ENCODE measurements at places on chromosomes 2 and 18.
A peak's percentile ranks its signal among the peaks of the same experiment; 100 is the strongest.

DNA sequence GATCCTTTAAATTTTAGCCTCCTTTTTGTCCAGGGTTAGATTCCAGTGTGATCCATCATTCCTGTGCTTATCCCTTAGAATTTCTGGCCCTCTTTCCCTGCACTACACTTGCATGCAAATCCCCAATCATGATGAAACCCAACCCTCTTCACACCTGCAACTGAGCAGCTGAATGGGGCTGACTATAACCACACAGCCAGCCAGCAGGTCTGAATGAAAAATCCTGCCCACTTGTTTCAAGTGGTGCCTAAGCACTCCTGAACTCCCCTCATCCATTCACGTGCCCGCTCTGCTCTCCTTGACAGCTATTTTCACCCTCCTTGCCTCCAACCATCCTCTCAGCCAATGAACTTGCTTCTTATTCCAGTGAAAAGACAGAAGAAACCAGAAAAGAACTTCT lies 80.5 kb upstream of the AFF3 start:
- no peak for DNase-seq

GRCh38 chr2:74290066-74290465 lies 53.1 kb downstream of the SLC4A5 start:
- DNase-seq, result no peak

GRCh38 chr18:47346016-47346415 lies 94.6 kb upstream of the SKOR2 start:
- DNase-seq, result no peak

DNA sequence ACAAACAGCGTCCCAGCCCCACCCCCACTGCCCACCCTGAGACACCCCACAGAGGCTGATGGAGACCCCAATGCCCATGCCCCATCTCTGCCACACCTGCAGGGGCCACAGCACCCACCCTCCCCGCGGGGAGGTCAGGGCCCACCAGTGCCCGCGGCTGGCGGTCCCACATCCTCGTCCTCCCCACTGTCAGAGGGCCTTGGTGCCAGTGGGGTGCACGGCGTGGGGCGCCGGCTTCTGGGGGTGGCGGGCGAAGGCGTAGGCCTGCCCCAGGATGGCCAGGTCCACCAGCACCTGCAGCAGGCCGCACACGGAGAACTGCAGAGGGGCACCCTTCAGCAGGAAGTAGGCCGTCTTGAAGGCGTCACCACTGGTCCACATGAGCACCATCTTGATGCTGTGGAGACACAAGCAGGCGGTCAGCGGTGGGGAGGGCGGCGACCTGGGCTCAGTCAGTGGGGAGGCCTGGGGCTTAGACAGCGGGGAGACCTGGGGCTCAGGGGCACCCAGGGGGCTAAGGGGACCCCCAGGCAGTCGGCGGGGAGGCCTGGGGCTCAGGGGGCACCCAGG lies 47.6 kb downstream of the SLC66A2 start:
- no peak for DNase-seq

DNA sequence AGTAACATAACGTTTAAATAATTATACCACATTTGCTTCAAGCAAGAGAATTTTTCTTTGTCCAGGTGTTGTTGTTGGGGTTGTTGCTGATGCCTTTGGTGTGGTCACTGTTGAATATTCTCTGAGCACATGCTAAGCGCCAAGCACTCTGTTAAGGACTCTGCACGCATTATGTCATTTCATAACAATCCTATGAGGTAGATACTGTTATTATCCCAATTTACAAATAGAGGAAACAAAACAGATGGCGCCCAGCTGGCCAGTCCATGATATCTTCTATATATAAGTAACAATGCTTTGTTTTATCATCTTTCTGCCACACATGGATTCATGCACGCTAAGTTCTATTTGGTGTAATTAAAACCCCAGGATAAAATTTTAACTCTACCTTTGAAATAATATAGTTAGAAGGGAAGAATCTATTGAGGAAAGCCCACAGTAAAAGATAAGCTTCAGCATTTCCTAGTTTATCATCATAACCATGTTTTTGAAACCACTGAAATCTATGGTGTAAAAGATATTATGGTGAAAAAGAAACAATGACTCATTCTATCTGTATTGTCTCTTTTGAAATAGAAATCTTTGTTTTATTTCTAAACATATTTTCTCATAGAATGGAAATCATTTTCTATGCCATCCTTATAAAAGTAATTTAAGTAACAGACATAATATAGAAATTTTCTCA lies 199.7 kb downstream of the PID1 start:
- no peak for DNase-seq

DNA sequence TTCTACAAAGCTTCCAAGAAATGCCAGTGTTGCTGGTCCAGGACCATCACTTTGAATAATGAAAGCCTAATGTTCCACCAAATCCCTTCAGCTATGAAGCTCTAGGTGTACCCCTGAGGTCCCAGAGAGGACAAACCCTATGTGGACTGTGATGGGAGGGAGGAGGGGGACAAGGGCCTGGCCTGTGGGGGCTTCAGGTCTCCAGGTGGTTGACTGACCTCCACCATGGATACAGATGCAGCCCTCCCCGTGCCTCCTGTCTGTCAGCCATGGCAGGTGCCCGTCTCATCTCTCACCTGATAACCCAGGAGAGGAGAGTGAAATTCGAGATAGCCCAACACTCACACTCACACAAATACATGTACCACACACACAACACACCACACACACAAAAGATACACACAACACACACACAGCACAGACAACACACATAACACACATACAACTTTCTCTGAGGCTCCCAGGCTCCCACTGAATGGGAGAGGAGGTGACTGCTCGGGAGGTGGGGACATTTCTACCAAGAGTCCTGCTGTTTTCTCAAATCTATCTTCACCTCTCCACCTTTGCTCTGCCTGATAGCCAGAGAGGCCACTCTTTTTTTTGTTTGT lies 12.8 kb upstream of the RHOB start:
- no peak for DNase-seq

- no peak for DNase-seq
Measured at GRCh38 chr18:13394801-13395200, 176.2 kb downstream of the LDLRAD4 start.

DNA sequence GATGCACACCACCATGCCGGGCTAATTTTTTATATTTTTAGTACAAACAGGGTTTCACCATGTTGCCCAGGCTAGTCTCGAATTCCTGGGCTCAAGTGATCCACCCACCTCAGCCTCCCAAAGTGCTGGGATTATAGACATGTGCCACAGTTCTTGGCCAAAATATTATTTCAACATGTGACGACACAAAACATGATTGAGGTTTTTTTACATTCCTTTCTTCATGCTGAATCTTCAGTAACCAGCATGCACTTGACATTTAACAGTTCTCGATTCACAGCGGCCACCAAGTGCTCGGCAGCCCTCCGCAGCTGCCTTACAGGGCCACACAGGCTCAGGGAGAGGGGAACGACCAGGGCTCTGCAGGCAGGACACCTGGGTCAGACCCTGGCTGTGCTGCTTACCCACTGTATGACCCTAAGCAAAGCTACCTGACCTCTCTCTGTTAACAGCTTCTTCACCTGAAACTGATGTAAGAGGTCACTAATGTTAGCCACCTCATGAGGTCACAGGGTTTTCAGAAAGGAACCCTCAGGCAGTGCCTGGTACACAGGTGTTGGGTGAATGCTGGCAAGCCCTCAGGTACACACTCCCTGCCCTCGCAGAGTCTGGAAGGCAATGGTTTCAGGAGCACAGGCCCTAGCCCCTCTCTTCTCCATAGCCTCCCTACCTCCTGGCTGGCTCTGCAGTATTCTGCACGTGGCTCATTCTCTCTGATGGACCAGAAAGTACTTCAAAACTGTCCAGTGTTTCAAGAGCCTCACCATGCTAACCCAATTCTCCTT lies 25.7 kb downstream of the TUBB6 start:
- DNase-seq, result no peak

GRCh38 chr2:144405982-144406788 lies 113.7 kb downstream of the ZEB2 start:
- no peak for DNase-seq

GRCh38 chr2:170846314-170846713 lies 29.6 kb downstream of the GAD1 start:
- DNase-seq, result peak; percentile 43

DNA sequence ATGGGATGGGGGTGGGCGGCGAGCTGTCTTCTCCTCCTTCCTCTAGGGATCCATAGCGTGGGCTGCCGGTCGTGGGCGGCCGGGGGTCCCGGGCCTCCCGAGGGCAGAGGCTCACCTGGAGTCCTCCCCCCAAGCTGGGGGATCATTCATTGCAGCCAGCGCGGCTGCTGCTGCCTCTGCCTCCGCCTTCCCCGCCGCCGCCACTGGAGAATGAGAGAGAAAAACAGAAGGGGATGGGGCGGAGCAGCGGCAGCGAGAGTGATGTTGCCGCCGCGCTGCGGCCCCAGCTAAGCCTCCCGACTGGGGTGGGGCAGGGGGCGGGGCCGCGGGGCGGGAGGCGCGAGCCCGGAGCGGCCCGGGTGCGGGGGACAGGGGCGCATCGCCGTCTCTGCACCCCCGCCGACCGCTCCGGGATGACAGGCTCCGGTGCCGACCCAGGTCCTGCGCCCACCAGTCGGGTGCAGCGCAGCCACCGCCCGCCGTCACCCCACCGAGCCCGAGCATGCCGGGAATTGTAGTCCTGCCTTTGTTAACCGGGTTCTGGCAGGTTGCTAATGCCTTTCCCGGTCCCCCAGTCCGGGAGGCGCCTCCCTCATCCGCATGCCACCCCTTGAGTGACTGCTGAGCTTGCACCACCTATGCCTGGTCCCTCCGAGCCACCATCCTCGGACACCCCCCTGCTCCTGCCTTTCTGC lies at the start of gene KIF3C:
Gene KIF3C, minus strand, starts transcription at position 225 of the 695 bp plus-strand sequence. CDS start 580 bp downstream, outside the sequence.
- DNase-seq, result peak; percentile 89

GRCh38 chr2:42385225-42385624 lies 24.2 kb upstream of the COX7A2L start:
- DNase-seq, result peak; percentile 65

DNA sequence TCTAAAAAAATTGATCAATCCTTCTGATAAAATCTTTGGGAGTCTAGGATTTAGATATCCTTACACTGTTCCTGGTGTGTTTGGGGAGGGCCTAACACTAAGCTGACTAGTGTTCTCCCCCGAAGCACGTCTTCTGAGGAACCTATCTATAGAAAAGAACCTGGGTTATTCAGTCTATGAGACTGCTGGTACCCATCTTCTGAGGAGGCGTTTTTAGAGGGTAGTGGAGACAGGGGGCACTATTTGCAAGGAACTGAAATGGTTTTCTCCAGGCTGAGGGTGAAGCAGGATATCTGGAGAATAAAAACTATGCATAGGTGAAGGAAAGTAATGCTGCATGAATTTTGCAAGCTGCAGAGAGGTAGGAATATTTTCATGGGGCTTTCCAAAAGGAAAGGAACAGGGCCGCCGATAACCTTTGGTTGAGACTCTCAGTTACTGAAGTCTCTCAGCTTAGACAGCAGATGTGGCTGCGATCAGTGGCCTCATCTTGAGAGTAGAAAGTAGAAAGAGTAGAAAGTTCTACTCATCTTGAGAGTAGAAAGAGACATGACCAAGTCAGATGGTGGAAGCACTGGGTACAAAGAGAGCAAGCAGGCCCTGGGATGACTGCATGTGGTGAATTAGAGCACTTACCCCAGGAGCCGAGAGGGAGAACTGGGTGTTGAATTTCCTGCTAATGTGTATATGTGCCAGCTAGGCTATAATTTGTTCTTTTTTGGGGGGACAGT lies 31.8 kb upstream of the KCNE4 start:
- DNase-seq, result no peak

GRCh38 chr2:12032975-12033374 lies 286.5 kb downstream of the LPIN1 start:
- no peak for DNase-seq

- no peak for DNase-seq
Measured at GRCh38 chr18:34223893-34224422, 755 bp downstream of the NOL4 start.

- DNase-seq, result no peak
Measured at GRCh38 chr2:232515639-232516038, 4.5 kb upstream of the PRSS56 start.

GRCh38 chr2:32832821-32833220 lies 113.9 kb upstream of the LTBP1 start:
- DNase-seq, result no peak

GRCh38 chr18:36650906-36651305 lies 177.9 kb downstream of the TPGS2 start:
- no peak for DNase-seq

GRCh38 chr18:76518123-76518859 lies 23.2 kb upstream of the ZNF516 start:
- peak; percentile 53 for DNase-seq

GRCh38 chr2:235533616-235534385 lies 40.0 kb downstream of the AGAP1 start:
- no peak for DNase-seq

DNA sequence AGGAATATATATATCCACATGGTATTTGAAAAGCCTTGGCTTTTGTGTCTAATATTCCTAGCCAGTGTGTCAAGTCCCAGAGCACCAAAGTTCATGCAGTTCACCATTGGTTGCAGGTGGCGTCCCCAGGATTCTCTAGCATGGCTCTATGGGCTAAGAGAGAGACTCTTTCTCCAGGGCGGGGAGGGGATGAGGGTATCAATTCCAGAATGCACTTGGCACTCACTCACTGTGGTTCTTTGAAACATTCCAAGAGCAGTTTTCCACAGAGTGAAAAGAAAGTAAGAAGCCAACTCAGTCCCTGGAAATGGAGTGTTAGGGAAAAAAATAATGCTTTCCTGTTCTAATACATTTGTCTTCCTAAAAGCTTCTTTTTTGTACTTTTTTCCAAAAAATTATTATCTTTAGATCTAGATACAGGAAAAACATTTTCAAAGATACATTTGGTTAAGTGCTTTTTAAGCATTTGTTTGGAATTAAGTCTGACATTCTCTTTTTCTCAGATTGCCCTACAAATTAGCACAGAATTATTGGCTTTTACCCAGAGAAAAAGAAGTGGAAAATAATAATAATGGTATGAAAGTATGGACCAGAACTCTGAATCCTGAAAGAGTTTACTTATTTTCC lies 239.9 kb downstream of the PAX3 start:
- DNase-seq, result no peak
